ENCODE measurements at places on chromosomes 6 and 20.
A peak's percentile ranks its signal among the peaks of the same experiment; 100 is the strongest.

DNA sequence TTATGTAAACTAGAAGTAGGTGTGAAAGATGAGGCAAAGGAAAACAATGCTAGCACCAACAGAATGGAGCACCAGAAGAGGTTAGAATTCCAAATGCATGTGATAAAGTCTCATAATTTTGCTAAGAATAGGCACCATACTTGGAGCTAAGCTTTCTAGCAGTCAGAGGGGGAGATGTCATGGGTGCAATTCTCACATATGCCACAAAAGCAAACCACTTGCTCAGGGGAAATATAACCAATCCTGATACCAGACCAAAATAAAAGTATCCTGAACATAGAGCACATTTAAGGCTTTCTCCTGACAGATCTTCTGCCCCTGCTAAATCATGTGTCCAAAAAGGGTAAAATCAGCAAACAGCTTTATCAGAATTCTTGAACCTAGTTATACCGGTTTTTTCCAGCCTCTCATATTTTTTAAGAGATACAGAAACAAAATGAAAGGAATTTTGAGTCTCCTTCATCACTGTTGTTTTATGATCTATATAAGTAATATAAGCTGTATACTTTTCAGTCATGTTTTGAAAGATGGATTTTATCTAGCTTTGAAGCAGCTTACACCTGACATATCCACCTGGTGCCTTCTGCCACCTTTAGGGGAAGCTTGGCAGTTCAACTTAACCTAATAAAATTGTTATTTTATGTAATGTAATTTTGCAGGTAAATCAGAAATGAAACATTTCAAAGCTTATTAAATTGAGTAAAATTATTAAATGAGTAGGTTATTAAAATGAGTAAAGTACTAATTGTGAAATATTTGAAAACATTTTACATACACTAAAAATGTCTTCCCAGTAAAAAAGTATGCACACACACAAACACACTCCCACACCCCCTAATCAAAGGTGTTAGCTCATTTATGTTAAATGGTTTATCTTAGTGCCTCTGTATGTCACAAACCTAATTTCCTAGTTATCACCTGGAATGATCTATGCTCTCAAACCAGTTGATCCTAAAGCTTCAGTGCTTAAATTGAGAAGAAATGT is 2.8 kb downstream of the SPO11 start:
- DNase-seq, result no peak

DNA sequence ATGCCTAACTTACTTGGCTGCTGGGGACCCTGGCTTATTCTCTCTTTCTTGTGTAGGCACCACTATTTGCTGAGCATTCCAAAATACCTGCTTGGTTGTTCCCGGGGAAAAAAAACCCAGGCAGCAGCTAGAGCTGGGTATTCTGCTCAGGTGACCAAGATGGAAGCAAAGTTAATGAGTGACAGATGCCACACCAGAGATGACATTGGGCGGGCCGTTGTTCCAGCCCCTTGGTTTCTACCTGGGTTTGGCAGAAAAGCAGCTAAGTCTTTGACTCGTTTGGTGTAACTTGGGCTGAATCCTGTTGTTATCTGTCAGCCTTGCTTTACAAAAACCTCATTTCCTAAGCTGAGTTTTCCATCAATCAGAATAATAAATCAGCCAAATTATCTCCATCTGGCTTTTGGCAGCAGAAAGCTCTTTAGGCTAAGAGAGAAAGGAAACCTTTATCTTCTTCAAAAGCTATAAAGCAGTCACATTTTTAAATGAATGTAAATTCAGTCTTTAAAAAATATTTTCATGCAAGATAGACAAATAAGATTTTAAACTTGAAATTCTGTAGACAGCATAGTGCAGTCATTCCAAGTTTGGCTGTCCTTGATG is 202.0 kb upstream of the GMDS start:
- no peak for DNase-seq

DNA sequence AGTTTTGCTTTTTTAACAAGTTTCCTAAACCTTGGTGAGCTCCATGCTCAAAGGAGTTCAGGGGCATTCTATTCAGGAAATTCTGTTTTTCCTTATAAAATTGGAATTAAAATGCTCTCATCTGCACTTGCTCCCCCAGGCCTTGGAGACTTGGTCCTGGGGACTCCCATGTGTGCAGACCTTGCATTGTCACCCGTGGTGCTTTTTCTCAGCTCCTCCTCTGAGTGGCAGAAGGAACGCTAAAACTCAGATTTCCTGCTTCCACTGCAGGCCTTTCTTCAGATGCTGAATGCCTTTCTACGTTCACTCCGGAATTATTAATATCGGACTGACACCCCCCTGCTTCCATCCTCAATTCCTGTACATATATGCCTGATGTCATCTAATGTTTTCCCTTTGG is 248.7 kb upstream of the RREB1 start:
- DNase-seq, result no peak

- no peak for DNase-seq
Observed at GRCh38 chr20:36004045-36004444, 35.7 kb downstream of the CNBD2 start.

DNA sequence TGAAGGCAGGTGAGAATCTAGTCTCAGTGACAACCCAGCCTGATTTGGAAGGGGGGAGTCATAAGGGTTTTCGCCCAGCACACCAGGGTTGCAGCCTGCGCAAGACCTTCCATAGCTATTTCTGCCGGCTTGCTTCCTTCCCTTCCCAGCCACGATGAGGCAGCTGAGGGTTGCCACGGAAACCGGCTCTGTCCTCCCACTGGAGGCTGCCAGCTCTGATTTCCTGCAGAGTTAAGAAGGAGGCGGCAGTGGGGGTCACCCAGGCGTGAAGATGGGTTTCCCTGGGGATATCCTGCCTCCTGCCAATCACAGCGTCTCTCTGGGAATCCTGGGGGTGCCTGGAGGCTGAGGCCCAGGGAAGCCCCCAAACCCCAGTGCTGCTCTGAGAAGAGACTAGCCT is 23.1 kb upstream of the KCNB1 start:
- DNase-seq, result peak; percentile 79

- DNase-seq, result no peak
Observed at GRCh38 chr6:145213614-145214013, 521.7 kb downstream of the EPM2A start.

GRCh38 chr6:148737806-148738205 is 9.0 kb upstream of the UST start:
- no peak for DNase-seq

GRCh38 chr20:25308083-25308491 is 60.2 kb downstream of the PYGB start:
- no peak for DNase-seq

DNA sequence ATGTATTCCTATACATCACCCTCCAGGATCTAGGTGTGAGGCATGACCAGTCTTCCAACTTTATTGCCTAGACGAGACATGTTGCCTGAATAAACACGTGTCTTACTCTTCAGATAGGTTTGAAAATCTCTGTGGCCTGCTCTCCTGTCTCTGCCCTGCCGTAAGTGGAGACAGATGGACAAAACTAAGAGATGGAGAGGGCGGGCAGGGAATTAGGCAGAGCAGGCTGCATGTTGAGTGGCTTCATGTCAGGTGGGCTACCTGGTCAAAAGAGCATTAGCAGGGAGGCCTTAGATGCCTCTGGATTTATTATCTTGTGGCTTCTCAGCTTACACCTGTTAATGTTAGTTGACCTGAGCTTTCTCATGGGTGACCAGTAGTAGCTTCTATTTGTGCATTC is 59.0 kb upstream of the TULP4 start:
- DNase-seq, result no peak

DNA sequence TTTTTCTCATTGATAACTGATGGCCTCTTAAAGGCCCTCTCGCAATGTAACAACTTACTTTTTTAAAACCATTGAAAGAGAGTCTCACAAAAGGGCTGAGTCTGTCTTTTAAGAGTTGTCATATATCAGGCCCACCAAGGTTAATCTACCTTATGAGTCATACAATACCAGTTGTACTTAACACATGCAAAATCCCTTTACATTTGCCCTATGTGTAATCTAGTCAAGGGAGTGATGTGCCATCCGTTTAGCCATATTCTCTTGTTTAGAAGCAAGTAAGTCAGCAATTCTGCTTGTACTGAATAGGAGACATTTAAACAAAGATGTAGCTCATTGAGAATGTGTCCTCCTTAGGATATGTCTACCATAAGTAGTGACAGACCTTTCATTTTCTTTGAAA is 143.7 kb downstream of the TENT5A start:
- DNase-seq, result no peak

- DNase-seq, result no peak
Observed at GRCh38 chr6:39268721-39269120, 39.4 kb upstream of the KCNK5 start.

DNA sequence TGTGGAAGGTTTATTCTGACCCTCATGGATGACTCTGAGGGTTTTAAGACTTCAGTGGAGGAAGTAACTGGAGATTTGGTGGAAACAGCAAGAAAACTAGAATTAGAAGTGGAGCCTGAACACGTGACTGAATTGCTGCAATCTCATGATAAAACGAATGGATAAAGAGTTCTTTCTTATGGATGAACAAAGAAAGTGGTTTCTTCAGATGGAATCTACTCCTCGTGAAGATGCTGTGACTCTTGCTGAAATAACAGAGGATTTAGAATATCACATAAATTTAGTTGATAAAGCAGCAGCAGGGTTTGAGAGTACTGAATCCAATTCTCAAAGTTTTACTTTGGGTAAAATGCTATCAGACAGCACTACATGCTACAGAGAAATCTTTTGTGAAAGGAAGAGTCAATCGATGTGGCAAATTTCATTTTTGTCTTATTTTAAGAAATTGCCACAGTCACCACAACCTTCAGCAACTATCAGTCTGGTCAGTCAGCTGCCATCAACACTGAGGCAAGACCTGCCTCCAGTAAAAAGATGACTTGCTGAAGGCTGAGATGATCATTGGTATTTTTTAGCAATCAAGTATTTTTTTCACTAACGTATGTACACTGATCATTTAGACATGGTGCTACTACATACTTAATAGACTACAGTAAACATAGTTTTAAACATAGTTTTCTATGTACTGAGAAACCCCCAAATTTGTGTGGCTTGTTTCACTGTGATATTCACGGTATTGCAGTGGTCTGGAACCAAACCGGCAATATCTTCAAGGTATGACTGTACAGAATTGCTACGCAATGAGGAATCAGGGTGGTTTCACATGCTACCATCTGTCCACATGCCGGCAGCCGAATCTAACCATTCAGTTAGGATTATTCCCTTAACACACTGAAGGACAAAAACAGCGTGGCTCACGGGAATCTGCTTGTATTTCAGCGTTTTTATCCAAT is 149.0 kb downstream of the MYB start:
- no peak for DNase-seq

DNA sequence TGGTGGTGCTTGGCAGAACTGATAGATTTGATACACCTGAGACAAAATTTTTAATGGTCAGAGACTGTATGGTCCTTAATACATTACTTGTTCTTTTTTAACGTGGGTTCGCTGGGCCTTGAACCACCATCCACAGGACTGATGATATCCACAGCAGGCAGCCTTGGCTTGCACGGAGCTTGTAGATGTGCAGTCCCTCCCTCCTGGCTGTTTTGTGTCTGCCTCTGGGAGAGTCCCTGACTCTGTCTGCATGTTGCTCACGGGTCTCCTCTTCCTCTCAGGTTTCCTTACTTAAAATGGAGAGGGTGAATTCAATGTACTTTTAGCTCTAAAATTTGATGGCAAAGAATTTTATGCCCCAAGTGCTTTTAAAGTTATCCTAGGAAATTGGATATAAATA is 17.5 kb downstream of the KIF25 start:
- no peak for DNase-seq

DNA sequence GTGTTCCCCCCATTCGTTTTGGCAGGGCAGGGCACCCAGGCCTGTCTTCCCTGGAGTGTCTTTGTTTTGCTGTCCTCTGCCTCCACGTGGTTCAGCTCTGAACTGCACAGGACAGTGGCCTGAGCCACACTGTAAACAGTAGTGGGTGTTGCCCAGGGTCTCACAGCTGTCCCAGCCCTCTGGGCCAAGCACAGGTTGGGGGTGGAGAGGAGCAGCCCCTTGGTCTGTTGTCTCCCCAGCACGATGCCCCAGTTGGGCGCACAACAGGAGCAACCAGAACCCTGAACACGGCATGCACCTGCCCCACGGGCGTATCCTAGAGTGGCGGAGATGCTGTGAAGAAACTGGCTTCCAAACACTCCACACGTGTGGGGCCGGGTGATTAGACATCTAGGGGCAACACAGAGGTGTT is 14.4 kb downstream of the CCDC167 start:
- no peak for DNase-seq

DNA sequence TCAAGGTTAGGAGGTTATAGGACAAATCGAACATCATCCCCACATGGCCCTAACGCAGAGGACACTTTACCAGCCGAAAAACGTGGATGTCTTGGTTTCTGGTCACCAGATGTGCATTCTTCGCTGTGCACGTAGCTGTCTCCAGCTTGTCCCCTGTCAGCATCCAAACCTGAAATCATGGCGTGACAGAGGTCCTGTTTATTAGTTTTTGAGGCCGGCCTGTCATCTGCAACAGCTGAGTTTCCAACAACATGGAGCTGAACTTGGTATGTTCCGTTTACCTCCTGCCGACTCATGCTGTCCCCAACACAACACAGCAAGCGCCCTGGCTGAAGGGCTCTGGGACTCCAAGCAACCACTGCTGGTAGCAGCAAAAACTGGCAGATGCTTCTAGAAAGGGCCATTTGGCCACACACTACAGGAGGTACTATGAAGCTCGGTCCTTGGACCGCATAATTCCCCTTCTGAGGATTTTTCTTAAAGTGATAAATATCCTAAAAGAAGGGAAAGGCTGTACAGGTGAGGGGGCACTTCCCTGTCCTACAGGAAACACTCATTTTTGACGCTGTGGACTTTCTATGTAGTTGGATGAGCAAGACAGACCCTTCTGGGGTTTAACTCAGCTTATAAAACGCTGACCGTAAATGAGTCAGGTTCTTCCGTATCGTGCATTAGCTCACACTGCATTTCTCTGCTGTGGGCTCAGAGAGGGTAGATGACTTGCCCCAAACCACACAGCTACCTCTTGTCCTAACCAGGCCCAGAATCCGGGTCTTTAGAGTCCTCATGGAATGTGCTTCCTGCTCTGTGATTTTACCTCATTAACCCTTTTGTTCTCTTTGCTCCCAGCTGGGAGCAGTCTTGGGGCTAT is 79.7 kb upstream of the NFATC2 start:
- no peak for DNase-seq
